Eye (tissue), 1 donor: ENCODE measurements at places on chromosomes 1 and 21.

DNA sequence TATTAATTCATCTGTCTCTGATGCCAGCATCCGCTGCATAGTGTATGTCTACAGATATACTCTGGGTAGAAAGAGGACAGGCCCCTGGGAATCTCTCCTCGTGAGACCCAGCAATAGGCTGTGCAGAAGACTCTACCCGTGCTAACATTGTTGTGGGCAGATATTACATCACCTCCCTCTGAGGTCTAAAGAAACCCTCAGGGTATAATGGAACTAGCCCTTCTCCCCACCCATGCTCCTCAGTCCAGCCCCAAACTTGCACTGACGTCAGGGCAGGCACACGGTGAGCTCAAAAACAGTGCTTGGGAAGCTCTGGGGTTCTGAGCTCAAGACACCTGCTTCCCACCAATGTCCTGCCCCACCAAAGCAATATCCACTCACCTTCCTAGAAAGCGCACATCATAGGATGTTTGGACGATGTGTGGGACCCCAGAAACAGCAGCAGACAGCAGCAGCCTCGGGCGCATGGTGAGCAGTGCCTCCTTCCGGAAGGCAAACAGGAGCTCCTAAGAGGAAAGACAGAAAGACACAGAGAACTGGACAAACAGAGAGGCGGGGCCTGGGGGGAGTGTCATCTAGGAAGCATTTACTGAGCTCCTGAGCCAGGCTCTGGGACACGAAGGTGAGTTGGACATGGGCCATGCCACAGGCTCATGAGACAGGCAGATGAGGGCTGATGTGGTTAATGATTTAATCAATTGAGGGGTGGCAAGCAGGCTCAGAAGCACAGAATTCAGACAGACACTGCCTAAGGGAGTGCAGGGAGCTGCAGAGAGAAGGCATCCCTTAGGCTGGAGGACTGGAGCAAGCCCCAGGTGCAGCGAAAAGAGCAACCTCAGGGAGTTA lies 4.8 kb downstream of the OVGP1 start:
- DNase-seq, result no peak

GRCh38 chr1:191851799-191852595 lies 306.3 kb upstream of the RGS18 start:
- no peak for DNase-seq

GRCh38 chr1:90948301-90948700 lies 73.5 kb downstream of the ZNF644 start:
- no peak for DNase-seq

- no peak for DNase-seq
These were observed 716.4 kb downstream of the AMY1C start for GRCh38 chr1:104466068-104466467.

GRCh38 chr1:173048621-173049321 lies 2.0 kb downstream of the TNFSF18 start:
- DNase-seq, result no peak

- peak; percentile 50 for DNase-seq
These were observed 21.3 kb downstream of the MIIP start for GRCh38 chr1:12040457-12041051.

DNA sequence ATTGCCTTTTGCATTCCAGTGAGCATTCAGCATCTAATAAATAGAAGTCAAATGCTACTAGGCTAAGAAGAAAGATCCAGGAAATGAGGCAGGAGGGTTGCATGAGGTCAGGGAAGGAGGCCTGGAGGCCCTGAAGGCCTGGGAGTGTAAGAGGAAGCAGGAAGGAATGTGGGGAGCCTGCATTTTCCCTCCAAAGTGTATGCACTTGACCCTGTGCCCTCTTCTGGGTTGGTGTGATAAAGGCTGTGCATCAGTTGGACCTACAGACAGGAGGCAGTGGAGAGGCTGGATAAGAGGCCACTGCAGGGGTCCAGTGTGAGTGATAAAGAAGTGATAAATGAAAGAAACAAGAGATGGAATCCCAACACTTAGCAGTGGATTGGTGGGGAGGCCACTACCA lies 20.4 kb downstream of the KIAA1614 start:
- DNase-seq, result no peak

DNA sequence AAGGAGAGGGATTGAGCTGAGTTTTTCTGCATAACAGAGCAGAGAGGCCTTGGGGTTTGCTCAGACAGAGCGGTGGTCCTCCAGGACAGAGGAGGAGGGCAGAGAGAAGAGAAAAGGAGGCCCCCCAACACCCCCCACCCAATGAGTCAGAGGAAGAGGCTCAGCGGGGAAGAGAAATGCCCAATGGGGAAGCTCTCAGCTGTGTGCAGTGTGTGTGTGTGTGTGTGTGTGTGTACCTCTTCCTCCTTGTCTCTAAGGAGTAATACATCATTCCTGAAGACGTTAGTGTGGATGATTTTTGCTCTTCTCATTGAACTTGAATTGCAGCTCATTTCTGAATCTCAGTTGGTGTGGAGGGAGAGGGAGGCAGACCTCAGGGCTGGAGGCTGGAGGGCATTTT lies 8.7 kb downstream of the TMPRSS3 start:
- DNase-seq, result no peak

GRCh38 chr1:182952677-182953444 lies at the start of gene SHCBP1L:
Gene SHCBP1L, minus strand, starts transcription at chr1:182953166. Its CDS starts 33 bp downstream, at chr1:182953133.
- peak; percentile 50 for DNase-seq

- peak; percentile 95 for DNase-seq
These were observed at the start of gene PTPN14 for GRCh38 chr1:214551436-214552173. Gene PTPN14, minus strand, starts transcription at chr1:214551602. Its CDS starts 86,799 bp downstream, at chr1:214464803.

DNA sequence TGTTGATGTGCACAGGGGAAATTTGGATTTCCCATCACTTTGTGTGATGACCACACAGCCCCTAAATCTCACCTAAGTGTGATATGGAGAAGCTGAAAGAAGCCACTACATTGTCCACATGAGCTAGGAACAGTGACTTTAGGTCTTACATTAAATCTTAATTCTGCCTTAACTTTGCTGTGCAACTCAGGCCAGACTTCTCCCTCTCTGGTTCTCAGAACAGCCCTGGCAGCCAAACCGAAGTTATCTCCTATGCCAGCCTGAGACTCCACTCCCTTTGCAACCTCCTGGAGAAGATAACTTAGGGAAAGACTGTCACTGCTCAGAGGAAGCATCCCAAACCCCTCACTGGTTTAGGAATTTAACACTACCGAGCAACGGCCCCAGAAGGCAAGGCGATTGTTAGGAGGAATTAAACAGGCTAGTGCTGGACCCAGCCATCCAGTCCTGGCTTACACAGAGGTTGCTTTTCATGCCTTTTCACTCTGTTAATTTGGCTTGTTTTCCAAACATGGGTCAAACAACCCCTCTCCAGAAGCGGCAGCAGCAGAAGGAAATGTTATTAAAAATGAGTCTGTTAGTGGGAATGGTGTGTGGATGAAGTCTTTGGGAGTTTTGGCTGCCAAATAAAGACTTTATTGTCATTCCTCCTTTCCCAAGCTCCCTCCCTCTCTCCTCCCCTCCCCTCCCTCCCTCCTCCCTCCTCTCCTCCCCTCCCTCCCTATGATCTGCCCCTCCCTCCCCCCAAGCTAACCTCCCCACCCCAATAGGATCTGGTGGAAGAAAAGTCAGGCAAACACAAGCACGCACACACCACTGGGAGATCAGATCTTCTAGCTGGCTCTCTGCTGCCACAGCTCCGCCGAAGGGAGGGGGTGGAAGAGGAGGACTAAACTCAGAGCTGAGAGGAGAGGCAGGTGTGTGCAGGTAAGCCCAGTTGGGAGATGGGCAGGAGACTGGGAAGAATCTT lies at the start of gene PRELP:
Gene PRELP (plus strand): TSS at position 795 of the 970 bp plus-strand sequence. CDS start 7,379 bp downstream, outside the sequence.
- peak; percentile 63 for DNase-seq

DNA sequence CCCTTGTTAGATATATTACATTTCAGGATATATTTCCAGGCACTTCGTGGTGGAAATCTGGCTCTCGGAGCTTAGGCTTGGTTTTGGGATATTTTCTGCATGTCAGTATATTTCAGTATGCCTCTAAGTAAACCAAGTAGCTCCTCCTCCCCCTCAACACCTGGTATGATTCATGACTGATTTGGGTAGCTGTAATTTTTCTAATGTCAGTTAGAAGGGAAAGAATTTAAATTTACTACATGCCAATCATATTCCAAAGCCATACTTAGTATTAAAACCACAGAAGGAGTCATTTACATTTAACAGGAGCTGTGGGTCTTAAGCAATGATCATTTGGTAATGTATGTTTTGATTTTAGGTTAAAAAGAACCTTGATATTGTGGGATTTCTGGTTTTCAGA lies 40.6 kb downstream of the ST6GALNAC3 start:
- DNase-seq, result no peak

GRCh38 chr1:239204401-239204800 lies 182.0 kb upstream of the CHRM3 start:
- DNase-seq, result no peak

DNA sequence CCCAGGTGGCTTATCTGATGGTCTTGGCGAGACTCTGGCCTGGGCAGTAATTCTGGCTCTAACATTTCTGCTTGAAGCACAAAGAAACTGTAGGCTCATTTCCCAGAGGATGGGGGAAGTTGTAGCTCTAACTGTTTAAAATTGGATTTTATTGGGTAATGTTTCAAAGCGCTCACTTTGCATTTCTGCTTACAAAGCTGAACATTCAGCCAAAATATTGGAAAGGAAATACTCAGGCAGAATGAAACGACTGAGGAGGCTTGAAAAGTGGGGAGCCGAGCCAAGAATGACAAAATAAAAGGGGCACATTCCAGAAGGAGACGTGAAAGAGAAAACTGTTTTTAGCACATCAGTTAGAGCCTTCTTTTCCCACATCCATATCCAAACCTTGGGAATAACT lies 202.6 kb downstream of the GRIK1 start:
- peak; percentile 64 for DNase-seq

DNA sequence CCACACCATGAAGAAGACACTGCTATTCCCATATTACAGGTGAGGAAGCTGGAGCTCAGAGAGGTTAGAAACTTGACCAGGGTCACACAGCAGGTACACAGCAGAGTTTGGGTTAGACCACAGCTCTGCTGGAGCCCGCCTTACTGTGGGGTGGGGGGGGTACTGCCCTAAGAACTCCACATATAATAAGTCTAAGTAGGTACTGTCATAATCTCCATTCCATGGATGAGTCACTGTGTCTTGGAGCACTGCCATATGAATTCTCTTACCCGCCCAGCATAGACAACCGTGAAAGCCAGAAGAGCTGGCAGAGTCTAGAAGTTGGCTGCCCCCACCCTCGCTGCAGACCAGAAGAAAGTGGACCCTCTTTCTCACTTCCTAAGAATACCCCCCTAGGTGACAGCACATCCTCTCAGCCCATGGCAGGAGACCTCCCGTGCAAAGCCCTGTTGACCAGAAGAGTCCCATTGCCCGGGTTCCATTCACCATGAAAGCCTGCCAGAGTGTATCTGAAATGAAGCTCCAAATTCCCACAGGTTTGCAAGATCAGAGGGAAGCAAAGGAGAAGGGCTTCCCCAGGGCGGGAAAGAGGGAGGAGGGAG lies 5.2 kb upstream of the PLA2G2D start:
- no peak for DNase-seq

- no peak for DNase-seq
These were observed 394.8 kb downstream of the LMX1A start for GRCh38 chr1:164961715-164962114.

DNA sequence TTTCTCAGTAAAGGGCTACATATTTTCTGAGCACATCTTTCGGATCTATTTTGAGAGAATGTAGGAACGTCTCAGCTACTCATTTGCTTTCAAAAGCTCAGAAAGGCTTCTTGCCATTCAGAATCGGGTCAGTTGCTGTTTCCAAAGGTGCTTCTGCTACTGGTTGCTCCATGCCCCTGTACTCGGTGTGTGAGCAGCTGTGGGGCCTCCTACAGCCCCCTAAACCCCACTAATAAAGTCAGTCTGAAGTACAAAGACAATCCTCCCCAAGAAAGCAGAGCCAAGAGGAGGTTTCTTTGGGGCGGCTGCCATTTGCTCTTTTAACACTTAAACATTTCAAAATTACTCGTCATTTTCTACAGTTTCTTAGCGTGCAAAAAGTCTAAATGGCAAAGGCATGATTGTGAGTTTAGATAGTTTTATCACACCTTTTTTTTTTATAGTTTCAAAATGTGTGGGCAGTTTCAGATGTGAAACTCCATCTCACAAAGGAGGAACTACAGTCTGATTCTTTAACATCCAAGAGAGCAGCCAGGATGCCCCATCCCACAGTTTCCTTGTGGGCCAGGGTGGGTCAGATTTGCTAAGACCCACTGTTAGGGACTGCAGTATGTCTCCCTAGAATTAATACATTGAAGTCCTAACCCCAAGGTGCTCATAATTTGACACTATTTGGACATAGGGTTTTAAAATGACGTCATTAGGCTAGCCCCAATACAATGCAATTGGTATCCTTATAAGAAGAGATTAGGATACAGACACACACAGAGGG lies 4.1 kb downstream of the RUNX1 start:
- no peak for DNase-seq

- no peak for DNase-seq
These were observed 355.4 kb downstream of the PTPRU start for GRCh38 chr1:29591601-29592260.

DNA sequence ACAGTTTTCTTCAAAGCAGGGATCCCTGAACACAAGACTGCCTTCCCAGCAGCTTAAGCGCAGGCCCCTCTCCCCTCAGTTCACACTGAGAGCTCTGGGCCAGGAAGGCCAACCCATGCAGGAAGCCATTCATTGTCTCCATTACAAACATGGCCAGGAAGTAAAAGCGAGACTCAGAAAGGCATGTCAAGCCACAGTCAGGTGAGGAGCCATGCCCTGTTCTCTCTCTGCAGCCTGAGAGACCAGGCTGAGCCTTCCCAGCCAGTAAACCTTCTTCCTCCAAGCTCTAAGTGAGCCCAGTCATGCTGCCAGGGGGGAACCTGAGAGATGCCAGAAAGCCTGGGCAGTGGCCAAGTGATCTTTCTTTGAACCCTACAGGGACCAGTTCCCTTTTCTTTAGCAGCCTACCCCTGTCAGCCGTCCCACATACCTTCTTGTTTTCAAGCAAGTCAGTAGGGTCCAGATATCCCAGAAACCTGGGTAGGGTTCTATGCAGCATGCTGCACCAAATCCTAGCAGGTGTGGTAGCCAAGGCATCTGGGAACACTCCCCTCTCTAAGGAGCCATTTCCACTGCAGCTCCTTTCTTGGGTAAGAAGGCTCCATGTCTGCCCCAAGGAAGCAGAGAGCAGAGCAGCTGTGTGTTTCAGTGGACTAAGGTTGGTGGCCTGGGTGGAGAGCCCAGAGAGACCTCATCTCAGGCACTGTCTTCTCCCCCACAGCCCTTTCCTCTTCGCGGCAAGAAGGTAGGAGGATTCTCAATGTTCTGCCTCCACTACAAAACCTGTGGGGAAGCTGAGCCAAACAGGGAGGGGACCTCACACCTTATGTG lies 977 bp downstream of the TRAF3IP3 start:
- DNase-seq, result no peak
